ENCODE measurements at places on chromosomes 5 and 9.

DNA sequence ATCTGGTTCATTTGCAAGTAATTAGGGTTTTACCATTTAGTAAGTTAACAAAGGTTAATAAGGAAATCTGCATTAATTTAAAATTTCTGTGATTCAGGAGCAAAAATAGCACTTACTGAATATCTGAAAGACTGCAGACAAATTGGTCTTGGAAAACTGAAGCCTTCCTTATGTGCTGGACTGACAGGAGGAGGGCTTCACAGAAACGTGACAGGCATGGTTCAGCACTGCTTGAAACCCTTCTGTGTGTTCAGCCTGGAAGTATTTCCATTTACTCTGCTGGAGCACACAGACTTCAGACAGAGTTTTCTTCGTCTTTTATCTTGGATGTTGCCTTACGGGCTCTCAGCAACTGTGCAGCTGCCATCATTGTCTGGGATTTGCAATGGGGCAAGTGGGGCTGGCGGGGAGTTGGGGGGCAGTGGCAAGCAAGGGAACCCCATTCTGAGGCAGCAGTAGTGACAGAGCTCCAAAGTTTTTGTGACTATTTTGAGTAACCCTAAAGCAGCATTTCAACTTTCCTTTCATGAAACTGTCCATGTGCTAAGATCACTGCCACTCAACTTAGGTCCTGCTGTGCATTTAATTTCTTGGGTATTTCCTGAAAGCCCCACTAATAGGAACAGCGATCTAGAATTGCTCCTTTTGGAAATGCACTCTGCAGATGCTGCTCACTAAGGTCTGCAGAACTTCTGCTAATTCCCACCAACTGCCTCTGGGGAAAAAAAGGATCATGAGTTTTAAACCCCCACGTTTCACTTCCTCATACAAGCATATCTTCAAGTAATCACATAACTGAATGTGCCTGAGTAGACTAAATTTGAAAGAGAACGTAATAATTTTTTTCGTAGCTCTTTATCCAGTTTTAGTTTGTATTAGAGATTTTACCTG is 56.6 kb downstream of the KCNN2 start:
- DNase-seq = no peak

- DNase-seq = no peak
These were observed 706.1 kb upstream of the CDH18 start for GRCh38 chr5:20694121-20694520.

GRCh38 chr5:55650386-55650785 is 61.7 kb downstream of the SLC38A9 start:
- DNase-seq = no peak

DNA sequence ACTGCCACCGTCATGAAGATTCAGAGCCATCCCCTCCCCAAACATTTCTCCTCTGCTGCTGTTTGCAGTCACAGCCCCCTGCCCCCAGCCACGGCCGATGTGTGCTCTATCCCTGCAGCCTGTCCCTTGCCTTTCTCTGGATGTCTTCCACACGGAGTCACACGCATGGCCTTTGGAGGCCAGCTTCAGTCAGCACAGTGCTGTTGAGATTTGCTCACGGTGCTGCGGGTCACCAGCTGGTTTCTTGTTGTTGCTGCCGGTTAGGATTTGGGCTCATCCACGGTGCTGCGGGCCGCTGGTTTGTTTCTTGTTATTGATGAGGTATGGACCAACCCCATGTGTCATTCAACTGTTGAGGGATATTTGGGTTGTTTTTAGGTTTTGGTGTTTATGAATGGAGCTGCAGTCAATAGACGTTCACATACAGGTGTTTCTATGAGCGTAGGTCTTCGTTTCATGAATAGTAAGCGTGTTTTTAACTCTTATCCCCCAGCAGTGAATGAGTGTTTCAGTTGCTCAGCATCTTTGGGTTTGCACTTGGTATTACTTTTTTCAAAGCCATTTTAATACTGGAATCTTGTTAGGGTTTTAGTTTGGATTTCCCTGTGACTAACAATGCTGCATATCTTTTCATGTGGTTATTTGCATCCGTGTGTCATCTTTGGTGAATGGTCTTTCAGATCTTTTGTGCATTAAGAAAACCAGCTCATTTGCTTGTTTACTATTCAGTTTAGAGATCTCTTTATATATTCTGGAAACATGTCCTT is 57.6 kb downstream of the AHRR start:
- no peak for DNase-seq

GRCh38 chr5:88899096-88899737 is 16.2 kb upstream of the MEF2C start:
- DNase-seq = no peak

DNA sequence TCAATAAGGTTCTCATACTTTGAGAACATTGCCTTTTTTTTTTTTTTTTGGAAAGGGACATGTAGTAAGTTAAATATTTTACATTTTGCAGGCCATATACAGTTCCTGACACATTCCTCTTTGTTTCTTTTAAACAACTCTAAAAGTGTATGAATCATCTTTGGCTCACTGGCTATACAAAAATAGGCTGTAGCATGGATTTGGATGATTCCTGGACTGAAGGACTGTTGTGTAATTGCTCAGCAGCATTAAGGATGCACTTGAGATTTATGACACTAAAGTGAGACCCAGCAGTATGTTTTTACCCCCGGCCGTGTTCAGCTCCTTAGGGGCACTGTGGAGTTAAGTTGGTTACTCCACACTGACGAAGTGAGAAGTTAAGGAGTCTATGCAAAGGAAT is 41.3 kb downstream of the VPS13A start:
- no peak for DNase-seq

Measured in LoVo (cell line).